Cardiac fibroblast (primary cell): ENCODE measurements at places on chromosomes 5 and 9.

DNA sequence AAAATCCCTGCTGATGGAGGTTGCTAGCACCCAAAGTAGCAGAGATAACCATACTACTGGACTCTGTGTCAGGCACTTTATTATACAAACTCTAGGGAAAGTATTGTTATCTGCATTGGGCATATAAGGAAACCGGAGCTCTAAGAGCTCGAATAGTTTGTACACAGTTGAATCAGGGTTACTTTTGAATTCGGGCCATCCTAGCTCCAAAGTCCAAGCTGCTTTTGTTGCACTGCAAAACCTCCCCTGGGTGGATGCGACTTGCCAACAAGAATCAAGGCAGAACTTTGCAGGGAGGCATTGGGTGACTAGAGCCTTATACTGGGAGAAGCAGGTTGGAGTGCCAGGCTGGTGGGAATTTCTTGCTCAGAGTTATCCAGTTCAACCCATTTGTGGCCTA is 435.1 kb downstream of the SPATA31D1 start:
- DNase-seq, result no peak

- DNase-seq, result peak; percentile 82
Observed at GRCh38 chr9:115157245-115157674, 39.3 kb upstream of the TNC start.

DNA sequence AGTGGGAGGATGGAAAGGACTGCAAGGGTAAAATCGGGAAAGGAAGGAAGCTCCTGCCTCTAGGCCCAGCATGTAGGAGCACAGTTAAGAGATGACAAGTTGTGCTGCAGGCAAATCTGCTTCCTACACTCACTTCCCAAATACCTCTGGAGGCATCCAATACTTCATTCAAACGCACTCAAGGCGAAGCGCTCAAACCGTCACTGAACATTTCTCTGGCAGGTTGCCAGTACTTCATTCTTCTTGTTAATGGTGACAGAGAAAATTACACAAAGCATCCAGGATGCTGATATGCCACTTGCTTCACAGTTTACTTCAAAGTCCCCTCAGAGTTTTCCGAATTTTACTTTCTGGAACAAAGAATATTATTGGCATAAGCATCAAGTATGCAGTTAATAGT is 59.8 kb downstream of the NREP start:
- DNase-seq, result peak; percentile 37

- no peak for DNase-seq
Observed at GRCh38 chr5:122965111-122965510, 71.4 kb downstream of the PPIC start.

DNA sequence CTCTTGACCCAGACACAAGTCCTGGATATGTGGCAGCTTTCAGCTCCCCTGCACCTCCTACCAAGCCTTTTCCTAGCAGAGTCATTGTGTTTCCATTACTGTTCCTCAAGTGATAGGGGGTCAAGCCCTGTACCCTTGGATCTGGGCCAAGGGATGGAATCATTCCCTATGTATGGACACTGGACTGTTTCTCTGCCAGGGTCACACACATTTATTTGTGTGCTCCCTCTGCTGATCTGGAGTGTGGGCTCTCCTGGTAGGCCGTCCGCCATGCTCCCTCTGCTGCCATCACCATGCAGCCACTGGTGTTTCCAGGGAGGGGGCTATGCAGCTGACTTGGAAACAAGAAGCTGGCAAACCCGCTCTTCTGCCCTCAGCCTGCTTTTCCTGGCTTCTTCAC is 9.5 kb downstream of the GM2A start:
- no peak for DNase-seq

DNA sequence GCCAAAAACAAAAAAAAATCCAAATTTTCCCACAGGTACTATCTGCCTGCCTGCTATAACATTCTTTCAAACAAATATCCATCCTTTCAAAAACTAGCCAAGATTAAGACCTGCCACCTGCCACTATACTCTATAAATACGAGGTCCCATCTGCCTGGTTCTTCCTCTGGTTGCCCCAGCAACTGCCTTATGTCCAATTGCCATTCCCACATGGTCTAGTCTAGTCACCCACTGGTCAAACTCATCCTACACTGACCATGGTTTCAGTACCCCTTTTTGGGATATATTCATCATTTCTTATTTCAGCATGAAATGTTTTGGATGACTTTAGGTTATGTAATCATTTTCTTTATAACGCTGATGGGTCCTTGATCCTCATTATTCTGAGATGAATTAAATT is 95.1 kb upstream of the CCNG1 start:
- no peak for DNase-seq

GRCh38 chr5:14508046-14508445 is 73.5 kb upstream of the OTULINL start:
- no peak for DNase-seq

- no peak for DNase-seq
Observed at GRCh38 chr9:83656032-83656680, 33.2 kb downstream of the IDNK start.

DNA sequence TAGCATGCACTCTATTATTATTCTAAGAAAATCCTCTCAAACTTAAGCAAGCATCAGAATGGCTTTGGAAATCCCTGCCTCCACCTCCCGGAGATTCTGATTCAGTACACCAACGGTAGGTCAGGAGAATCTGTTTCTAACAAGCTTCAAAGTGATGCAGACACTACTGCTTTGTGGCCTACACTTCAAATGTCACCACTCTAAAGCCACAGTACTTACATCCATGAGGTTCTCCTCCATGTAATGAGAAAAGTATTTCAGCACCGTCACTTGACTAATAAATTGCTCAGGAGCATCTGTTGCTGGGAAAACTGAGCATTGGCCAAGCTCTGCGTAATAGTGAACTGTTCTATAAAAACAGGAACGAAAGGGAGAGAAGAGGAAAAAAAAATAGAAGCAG is 4.8 kb downstream of the PLK2 start:
- peak; percentile 65 for DNase-seq

- peak; percentile 76 for DNase-seq
Observed at GRCh38 chr9:136840877-136841645, 1.2 kb upstream of the AJM1 start.

GRCh38 chr9:131255676-131256197 is 20.6 kb downstream of the FAM78A start:
- DNase-seq, result no peak

DNA sequence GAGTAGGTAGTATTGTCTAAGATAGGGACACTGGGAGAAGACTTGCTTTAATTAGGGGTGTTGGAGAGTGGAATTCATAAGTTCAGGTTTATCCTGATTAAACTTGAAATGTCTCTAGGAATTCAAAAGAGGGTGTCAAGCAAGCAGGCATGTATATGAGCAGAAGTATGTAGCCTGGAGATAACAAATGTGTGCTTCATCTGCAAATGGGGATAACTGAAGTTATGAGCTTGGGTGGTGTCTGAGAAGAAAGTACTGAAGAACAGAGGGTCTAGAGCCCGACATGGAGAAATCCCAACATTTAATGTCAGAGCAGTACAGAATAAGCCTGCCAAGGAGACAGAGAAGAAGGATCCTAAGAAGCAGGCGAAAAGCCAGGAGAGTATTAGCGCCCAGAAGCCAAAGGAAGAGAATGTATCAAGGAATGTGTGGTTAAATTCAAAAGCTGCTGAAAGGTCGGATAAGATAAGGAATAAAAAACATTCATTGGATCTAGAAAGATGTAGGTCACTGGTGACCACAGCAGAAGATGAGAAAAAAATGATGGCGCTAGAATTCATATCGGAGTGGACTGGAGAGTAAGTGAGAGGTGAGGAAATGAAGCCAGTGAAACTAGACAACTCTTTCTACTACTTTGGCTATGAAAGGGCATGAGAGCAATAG is 401.5 kb upstream of the PIK3R1 start:
- DNase-seq, result peak; percentile 87

GRCh38 chr5:20660588-20660987 is 672.6 kb upstream of the CDH18 start:
- DNase-seq, result no peak

DNA sequence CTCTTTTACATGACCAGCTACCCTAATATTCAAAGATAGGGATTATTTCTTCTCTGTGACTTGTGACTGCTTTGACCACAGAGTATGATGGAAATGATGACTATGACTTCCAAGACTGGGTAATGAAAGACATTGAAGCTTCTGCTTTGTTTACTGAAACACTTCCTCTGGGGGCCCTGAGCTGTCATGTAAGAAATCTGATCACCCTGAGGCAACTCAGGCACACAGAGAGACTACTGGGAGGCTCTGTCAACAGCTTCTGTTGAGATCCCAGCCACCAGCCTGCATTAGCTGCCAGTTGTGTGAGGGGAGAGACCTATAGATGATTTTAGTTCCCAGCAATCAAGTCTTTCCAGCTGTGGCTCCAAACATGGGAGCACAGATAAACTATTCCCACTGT is 76.5 kb downstream of the KCTD16 start:
- no peak for DNase-seq

GRCh38 chr5:167105941-167106340 is 1185.5 kb upstream of the WWC1 start:
- no peak for DNase-seq

GRCh38 chr9:79929285-79929684 is 357.5 kb downstream of the TLE4 start:
- no peak for DNase-seq

DNA sequence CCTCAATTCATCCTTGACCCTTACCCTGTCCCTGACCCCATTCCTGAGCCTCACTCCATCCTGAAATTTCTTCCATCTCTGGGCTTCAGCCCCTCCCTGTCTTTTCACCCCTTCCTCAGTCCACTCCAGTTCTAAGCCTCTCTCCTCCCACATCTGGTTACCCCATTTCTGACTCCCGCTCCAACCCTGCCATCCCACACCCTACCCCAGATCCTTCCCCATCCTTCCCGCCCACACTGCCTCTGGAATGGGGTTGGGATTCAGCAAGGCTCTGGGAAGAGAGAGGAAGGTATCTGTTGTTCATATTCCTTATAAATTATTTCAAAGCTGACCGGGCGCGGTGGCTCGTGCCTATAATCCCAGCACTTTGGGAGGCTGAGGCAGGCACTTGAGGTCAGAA is 29.9 kb upstream of the MVB12B start:
- no peak for DNase-seq

- DNase-seq, result no peak
Observed at GRCh38 chr9:114248299-114248707, 74.6 kb upstream of the ORM1 start.
